IMR-90 (cell line): ENCODE measurements at places on chromosomes 5 and 9. TPM values are rescaled to one million over a fixed set of nuclear protein-coding genes. Genes with fewer than 3 reads are reported as not detected.

DNA sequence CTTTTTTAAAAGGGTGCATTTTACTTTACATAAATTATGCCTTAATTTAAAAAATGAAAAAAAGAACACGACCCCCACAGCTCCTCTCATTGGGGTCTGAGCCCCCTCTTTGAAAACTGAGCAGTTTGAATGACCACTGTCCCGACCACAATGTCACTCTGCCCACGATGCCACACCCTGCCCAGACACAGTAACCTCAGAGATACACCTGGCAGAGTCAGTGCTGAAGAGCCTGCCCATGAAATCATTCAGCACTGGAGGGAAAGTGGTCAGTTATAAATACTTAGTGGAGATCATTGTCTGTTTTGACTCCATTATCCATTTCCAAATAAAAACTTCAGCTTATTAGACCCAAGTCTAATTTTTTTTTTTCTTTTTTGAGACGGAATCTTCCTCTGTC, 49.3 kb downstream of the DNAJC21 start:
- DNase-seq, result no peak

GRCh38 chr5:178695556-178695955, 34.9 kb downstream of the ZNF354A start:
- no peak for DNase-seq

DNA sequence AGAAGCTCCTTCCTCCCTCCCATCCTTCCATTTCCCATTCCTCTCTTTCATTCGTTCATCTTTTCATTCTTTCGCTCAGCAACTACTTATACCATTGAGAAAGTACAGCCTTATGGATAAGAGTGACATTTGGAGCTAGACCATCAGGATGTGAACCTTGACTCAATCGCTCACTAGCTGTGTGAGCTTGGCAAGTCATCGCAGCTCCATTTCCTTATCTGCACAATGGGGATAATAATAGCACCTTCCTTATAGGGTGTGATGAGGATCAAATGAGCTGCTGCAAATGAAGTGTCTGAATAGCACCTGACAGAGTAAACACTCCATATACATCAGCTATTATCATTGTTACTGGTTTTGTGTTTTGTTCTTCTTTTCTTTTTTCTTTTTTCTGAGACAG, 28.1 kb upstream of the SYNPO start:
- no peak for DNase-seq

DNA sequence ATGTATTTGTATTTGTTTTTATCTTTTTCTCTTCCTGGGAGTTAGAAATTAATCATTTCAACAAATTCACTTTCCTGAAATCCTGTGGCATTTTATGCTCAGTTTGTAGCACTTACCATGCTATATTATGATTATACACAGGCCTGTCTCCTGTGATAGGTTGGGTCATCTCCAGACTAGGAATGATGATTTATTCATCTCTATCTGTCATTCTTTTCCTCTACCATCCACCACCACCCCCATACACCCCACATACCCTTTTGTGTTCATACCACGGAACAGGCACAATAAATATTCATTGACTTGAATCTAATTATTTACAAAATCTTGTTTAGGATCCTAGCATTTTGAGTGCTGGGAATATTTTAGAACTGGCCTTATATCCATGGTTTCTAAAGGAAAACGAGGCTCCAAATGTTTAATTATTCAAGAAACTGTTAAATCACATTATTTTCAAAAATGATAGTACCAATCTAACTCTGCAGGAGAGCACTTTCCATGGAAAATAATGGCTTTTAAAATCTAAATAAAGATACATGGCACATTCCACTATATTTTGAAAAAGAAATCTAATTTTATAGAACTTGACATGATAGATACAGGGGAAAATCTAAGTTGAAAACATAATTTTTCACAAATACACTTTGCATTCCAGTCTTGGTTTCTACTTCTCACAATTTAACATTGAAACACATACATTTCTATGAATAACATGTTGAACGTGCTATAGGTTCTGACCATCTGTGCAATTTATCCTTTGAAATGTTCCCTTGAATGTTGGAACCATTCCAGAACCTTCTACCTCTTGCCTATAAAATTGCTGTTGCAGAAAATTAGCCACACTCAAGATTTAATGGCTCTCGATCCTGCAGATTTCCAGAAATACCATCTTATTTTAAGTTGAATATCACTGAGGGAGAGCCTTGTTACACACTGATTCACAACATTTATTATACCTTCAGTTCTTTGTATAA, 89.3 kb downstream of the STARD4 start:
- DNase-seq, result no peak

DNA sequence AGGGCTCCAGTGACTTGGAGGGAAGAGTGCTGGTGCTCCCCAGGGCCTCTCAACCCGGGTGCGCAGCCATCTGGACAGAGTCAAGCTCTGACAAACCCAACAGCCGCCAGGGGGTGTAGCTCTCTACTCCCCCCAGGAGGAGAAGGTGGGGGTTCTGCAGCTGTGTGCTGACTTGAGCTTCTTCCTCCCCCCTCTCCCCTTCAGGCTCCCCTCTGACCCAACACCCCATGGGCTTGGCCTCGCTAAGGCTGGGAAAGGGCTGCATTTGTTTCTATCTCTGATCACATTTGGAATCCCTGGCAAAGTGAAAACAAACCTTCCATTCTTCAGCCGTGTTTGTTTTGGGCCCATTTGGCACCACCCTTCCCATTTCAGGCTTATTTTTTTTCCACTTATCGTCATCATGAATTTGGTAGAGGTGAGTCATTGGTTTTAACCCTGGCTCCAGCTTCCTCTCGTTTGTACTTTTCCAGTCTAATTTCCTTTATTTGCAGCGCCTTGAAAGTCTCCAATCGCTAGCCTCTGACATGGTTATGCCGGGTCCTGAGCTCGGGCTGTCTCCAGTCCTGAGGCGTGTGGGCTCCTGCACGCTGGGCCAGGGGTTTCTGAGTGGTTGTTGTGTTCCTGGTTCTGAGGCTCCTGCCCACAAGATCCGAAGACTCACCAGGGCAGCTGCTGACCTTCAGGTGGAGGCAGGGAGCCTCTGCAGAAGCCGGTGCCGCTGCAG, 36.1 kb downstream of the DAP start:
- peak; percentile 93 for DNase-seq

- DNase-seq, result no peak
Observed at GRCh38 chr5:90410178-90410762, 714 bp upstream of the CETN3 start.

DNA sequence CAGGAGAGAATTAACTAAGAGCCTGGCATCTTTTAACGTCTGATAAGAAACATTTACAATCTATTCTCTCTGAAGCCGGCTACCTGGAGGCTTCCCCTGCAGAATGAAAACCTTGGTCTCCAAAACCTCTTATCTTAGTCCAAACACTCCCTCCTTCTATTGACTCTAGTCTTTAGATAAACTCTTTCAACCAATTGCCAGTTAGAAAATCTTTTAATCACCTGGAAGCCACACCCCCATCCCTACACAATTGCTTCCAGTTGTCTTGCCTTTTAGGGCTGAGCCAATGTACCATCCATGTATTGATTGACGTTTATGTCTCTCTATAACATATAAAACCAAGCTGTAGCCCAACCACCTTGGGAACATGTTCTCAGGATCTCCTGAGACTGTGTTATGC, 1343.1 kb upstream of the C9orf72 start:
- no peak for DNase-seq

DNA sequence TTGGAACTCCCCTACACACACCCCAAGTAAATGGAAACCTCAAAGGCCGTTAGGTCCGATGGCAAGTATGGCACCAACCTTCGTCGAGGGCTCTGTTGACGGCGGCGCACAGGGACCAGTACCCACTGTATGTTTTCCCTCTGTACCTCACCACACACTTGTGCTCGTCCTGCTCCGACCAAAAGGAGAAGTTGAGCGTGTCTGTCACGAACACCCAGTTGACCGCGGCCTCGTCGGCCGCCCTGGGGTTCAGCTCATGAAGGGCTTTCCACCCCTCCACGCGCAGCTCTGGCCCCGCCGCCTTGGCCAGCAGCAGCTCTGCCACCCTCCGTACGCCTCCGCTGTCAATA, 24.0 kb downstream of the HNRNPK start:
- DNase-seq, result no peak

- DNase-seq, result peak; percentile 69
Observed at GRCh38 chr9:126490871-126491567, 122.7 kb upstream of the LMX1B start.

DNA sequence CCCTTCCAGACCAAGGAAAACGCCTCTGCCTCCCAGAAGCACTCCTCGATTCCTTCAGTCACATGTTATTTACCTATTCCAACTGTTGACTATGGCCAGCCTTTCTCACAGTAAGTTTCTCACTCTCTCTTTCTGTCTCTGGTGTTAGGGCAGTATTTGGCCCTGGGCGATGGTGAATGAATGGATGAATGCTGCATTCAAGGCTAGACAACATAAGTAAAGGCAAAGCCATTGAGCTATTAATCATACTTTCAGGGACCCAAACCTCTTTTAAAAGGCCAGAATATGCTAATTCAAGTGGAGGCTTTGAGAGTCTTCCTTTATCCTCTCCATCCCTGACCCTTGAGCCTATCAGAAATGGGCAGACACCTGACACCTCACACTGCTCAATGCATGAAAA, 78.5 kb downstream of the SEC61B start:
- DNase-seq, result no peak

GRCh38 chr5:54667136-54667535, 149.6 kb downstream of the SNX18 start:
- peak; percentile 28 for DNase-seq

DNA sequence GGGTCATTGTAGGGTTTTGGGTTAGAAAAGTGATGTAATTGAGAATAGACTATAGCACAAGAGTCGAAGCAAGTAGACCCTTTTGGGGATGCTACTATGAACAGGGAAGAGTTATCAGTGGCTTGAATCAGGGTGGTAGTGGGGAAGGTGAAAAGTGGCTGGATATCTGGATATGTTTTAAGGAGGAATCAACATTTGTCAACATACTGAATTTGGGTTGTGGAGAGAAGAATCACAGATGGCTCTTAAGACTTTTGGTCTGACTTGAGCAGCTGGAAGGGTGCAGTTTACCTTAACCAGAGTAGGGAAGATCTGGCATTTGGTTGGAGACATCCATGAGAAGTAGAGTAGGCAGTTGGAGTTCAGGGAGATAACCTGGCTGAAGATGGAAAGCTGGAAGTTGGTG, 38.5 kb upstream of the FCHO2 start:
- no peak for DNase-seq

DNA sequence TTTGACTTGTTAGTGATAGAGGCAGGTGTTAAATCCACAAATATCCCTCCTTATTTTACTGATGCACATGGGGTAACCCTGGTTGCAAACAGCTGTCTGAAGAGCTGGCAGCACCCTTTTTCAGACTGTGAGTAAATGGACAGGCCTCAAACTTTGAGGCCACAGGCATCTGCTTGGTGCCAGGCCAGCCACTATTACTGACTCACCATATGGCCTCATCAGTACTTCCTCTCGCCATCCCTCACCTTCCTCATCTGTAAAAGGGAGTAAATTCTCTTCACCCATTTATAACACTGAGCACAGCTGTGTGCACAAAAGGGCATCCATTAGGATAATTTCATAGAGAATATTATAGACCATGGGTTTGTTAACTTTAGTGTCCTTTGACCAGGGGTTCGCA, 11.9 kb upstream of the TNIP1 start:
- DNase-seq, result peak; percentile 86

DNA sequence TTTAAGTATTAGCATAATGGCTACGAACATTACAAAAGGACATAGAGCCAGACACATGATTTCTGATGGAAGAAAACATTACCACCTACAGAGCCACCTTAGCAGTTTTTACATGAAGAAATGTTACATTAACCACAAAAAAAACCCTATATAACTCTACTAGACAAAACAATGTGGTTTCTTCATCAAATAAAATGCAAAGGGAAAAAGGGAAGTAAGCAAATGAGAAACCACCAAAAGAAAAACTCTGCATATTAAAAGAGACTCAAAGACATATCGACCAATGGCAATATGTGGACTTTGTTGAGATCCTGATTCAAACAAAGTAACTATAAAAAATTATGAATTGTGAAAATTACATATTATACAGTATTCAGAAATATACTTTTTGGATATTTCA, 132.7 kb downstream of the TSSK1B start:
- no peak for DNase-seq

DNA sequence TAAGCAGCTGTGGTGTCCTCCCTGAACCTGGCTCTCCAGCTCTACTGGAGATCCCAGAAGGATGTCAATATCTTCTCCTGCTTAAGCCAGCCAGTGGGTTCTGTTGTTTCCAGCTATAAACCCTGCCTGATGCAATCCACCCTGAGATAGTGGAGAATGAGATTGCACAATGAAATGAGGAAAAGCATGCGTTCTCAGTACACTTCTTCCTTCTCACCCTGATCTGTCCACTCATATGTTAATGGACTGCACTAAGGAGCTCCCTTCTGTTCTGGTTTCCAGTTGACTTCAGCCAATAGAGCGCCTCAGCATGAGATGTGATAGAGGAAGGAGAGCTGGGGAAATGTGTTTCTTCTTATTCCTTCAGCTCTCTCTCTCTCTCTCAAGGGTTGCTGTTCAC, 40.0 kb upstream of the CDH6 start:
- peak; percentile 67 for DNase-seq

- no peak for DNase-seq
Observed at GRCh38 chr9:137076636-137077009, 694 bp upstream of the UAP1L1 start.

DNA sequence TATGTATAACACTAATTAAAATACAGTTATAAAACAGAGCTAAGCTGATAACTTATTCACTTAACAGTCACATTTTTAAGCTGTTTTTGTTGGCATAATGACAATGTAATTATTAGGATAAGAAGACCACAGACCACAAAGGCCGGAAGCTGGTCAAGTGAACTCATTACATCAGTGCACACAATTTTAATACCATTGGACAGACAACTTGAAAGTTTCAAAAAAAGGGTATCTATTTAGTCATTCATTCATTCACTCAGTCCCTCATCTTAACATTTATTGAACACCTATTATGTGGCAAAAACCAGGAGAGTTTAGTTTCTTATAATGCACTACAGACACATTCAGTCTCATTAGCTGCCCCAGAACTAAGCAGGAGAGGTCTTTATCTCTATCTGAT, 11.6 kb downstream of the ERP44 start:
- DNase-seq, result peak; percentile 65

- peak; percentile 11 for DNase-seq
Observed at GRCh38 chr5:71586052-71586940, 844 bp upstream of the MCCC2 start.

- DNase-seq, result no peak
Observed at GRCh38 chr9:80369641-80370040, 797.9 kb downstream of the TLE4 start.

GRCh38 chr9:121216271-121216805, 14.7 kb upstream of the RAB14 start:
- DNase-seq, result no peak

- DNase-seq, result no peak
Observed at GRCh38 chr9:127970401-127971313, 10.1 kb downstream of the EEIG1 start.

The PCDHA9 gene
- under 0.01 TPM in 2 replicates for total RNA-seq

The FOXB2 gene
- total RNA-seq, result not detected in 2 replicates

The MARCOL gene
- not detected in 2 replicates for total RNA-seq

The PCDHGA2 gene
- total RNA-seq, result 3.3 and 3.4 TPM in 2 replicates

The C9 gene
- total RNA-seq, result not detected in 2 replicates

The EGFLAM gene
- 1.1 TPM in 2 replicates for total RNA-seq

The PALM2AKAP2 gene
- 14.2 and 20.6 TPM in 2 replicates for total RNA-seq

The RPL37 gene
- total RNA-seq, result 35.3 and 68.6 TPM in 2 replicates

The CCDC192 gene
- total RNA-seq, result not detected in 2 replicates

The F12 gene
- 0.36 and 0.56 TPM in 2 replicates for total RNA-seq

The BNC2 gene
- 37.8 and 45.2 TPM in 2 replicates for total RNA-seq

The PCDHGC3 gene
- 21.1 and 21.9 TPM in 2 replicates for total RNA-seq
